Vagina (tissue), 2 donors: ENCODE measurements at places on chromosomes 7 and 10.

DNA sequence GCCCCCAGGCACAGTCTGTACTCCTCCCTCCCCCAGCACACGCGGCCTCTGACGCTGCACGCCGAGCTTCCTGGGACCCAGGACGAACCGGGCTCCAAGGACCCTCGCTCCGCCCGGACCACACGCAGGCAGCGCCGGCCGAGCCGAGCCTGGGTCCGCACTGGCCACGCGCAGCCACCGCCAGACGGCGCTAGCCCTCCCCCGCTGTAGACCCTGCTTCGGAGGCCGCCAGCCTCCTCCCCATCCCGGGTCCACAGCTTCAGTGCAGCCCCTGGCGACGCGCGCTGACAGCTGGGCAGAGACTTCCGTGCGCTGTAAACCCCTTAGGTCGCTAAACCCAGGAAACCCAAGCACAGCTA lies 936 bp upstream of the TCERG1L start:
- DNase-seq = no peak

- no peak for DNase-seq
Measured at GRCh38 chr10:91007655-91008054, 86.8 kb upstream of the ANKRD1 start.

DNA sequence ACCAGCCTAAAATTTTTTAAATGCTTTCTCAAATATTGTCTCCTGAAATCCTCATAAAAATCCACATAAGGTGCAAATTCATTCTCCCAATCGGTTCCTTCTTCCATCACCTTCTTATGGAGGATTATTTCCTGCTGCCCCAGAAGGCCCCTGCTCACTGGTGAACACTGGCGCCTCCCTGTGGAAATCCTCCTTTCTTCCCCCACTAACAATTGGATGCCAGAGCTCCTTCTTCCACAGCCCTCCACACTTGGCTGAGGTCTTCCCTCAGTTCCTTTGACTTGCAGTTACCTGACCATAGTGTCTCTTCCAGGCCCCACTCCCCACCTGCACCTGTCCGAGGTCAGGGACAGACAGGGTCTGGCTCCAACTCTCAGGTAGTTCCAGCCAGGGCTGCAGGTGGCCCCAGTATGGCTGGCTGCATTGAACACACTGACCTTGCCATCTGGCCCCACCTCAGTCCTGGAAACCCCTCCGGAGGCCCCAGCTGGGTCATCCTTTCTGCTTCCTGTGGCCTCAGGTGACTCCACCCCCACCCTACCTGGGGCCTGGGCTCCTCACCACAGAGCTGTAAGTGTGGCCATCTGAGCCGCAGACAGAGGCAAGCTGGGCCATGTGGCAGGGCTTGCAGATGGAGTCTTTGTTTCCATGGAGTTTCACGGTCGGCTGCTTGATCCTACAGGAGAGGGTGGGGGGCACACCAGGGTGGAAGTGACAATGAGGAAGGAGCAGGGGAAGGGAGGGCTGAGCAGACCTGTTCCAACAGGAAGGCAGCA lies 18.4 kb downstream of the SPOCK2 start:
- no peak for DNase-seq

GRCh38 chr7:38584443-38585210 lies 46.5 kb downstream of the AMPH start:
- no peak for DNase-seq

DNA sequence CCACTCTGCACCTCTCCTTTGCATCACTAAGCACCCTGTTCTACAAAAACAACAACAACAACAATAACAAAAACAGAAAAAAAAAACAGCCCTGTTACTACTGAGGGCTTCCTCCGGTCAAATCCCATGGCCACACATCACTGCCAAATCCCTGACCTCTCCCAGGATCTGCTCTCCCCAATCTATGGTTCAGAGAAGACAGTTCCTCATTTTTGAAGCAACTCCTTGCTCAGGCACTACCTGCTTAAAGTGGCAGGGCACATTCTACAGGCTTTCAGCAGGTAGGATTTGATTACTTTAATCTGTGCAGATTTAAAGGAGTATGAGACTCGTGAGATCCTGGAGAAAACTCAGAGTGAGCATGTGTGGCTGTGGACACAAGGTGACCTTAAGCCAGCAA lies 46.9 kb downstream of the PIK3CG start:
- no peak for DNase-seq

DNA sequence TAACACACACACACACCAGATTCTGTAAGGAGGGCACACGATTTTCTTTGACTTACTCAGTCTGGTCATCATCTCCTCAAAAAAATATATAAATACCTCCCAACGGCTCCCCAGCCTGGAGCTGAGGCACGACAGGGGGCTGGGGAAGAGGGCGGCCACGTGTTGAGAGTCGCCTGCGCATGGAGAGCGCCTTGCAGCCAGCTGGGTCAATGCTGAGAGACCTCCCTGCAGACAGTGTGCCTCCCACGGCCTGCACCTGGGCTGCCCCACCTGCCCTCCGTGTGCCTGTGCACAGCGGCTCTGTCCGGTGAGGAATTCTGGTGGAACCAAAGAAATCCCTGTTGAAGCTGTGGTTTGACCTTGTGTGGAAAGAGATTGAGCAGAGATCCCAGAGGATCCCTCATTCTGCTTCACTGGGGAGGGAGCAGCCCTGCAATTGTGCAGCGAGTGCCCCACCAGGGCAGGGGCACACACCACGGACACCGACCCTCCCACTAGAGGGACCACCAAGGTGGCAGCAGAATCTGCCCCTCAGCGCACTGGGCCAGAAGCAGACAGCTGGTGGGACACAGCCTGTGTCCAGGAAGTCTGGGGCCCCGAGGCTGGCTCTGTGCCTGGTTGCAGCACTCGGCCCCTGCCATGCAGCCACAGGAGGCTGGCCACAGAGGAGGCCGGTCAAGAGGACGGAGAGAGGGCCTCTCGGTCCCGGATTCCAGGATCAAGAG lies 150.5 kb upstream of the PPP2R2D start:
- no peak for DNase-seq

GRCh38 chr10:80372675-80373074 lies 16.1 kb downstream of the DYDC2 start:
- DNase-seq = no peak

- no peak for DNase-seq
Measured at GRCh38 chr7:151819866-151820265, 57.0 kb downstream of the PRKAG2 start.

- DNase-seq = no peak
Measured at GRCh38 chr7:75638594-75639070, 100.1 kb downstream of the HIP1 start.

GRCh38 chr10:14384915-14385314 lies 54.2 kb upstream of the FRMD4A start:
- no peak for DNase-seq

DNA sequence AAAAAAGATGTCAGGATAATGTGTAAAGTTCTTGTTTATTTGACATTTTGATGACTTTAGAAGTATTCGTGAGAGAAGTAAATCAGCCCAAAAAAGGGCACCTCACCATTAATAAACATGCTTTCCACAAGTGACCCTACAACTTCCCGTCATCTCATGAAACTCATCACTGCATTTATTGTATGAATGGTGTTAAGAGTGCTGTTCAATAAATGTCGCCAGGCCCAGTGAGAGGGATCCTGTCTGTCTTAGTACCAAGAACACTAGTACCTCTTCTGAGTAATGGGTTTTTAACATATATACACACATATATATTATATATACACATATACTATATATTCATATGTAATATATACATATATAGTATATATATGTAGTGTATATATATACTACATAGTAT lies 61.9 kb downstream of the TMEM26 start:
- no peak for DNase-seq

- DNase-seq = no peak
Measured at GRCh38 chr10:97858001-97858439, 8.4 kb downstream of the GOLGA7B start.

DNA sequence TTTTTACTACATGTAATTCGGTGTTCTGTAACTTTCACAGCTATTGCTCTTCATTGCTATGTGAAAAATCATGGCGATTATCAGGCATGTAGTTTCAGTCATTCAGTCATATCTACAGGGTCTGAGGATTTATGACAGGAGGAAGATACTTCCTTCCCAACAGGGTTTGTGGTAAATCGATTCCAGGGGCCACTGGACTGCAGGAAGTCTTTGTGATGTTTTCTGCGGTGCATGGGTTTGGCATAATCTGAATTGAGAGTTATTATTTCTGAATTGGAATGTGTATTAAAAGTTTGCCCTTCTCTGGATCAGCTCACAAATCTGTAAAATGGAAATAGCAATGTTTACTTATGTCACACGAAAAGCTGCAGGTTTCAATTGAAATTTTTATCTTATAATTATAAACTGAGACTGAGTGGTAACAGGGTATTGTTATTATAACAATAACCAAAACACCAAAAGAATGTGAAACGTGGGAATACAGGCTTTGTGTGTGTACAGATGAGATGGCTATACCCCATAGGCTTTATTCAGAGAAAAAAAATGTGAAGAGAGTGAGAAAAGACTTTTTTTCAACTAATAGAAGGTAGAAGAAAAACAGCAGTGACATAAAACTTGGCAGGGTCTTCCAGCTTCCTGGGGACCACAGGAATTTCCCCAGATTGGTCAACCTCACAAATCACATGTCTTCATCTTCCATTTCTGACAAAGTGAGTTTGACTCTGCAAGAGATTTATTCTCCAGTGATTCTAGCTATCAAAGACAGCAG lies 307.7 kb upstream of the NFE2L3 start:
- DNase-seq = no peak

GRCh38 chr7:115679976-115680375 lies 350.6 kb downstream of the TFEC start:
- no peak for DNase-seq

GRCh38 chr10:113022265-113022664 lies 72.2 kb downstream of the TCF7L2 start:
- no peak for DNase-seq

- DNase-seq = no peak
Measured at GRCh38 chr10:42422911-42423310, 215.5 kb downstream of the ZNF33B start.

- no peak for DNase-seq
Measured at GRCh38 chr7:70763961-70764691, 367.8 kb upstream of the GALNT17 start.

- no peak for DNase-seq
Measured at GRCh38 chr10:67912331-67912946, 28.0 kb downstream of the SIRT1 start.

DNA sequence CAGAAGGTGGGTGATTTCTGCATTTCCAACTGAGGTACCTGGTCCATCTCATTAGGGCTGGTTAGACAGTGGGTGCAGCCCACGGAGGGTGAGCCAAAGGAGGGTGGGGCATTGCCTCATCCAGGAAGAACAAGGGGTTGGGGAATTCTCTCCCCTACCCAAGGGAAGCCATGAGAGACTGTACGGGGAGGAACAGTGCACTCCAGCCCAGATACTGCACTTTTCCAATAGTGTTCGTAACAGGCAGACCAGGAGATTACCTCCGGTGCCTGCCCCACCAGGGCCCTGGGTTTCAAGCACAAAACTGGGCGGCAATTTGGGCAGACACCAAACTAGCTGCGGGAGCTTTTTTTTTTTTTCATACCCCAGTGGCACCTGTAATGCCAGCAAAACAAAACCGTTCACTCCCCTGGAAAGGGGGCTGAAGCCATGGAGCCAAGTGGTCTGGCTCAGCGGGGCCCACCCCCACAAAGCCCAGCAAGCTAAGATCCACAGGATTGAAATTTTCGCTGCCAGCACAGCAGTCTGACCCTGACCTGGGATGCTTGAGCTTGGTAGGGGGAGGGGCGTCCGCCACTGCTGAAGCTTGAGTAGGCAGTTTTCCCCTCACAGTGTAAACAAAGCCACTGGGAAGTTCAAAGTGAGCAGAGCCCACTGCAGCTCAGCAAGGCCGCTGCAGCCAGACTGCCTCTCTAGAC lies 31.2 kb downstream of the ARMC10 start:
- no peak for DNase-seq

DNA sequence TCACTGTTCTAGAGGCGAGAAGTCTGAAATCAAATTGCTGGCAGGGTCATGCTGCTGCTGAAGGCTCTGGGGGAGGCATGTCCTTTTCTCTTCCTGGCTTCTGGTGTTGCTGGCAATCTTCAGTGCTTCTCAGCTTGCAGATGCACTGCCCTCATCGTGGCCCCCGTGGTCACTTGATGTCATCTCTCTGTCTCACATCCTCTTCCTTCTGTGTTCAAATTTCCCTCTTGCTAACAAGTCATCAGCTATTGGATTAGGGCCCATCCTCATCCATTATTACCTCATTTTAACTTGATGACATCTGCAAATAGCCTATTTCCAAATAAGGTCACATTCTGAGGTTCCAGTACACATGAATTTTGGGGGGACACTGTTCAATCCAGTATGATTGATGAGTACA lies 36.6 kb upstream of the SRGN start:
- DNase-seq = no peak

DNA sequence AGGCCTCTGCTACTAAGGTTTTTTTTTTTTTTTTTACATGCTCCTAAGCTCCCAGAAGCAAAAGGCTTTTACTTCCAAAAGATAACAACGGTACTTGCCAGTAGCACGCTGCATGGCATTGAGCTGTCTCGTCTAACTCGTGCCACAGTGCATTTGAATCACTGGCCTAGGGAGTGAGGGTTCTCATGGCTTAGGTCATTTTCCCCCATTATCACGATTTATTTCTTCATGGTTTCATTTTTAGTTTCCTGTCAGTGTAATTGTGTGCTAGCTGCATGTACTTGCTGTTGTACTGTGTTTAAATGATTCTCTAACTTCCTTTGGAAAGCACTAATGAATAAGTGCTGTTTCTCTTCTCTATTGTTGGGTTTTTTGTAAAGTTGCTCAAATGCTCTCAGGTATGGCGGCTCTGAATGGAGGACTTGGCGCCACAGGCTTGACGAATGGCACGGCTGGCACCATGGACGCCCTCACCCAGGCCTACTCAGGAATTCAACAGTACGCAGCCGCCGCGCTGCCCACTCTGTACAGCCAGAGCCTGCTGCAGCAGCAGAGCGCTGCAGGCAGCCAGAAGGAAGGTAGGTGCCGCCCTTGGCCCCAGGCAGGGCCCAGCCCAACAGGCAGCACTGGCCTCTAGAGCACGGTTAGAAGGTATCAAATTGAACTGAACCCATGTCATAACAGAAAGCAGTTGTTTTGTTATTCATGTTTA lies 290.5 kb downstream of the USP6NL start:
- DNase-seq = peak; percentile 58

DNA sequence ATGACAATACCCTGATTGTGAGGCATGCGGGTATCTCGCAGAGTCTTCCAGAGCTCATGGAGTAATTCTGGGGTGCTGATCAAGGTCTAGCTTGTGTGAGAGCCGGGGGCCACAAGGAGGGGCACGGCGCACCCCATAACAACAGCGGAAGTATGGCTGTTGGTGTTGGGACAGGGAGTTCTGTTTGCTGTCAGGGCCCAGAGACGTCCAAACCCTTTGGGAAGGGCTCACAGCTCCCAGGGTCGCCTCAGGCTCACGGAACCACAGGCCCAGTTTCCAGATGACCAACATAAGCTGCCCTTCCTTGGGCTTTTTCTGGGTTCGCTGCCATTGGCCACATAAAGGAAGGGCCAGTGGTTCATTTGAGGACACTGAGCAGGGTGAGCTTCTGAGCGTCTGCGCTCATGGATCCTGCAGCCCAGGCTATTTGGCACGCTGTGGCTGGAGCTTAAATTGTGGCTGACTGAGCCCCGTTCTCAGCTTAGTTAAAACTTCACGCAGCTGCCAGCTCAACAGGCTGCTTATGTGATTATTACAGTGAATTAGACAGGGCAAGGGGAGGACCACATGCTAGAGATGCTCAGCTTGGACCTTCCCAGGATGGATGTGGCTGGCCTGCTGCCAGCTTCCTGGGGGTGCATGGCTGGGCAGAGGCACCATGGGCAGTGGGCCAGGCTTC lies 92.3 kb downstream of the DNAJB6 start:
- no peak for DNase-seq

GRCh38 chr10:6778992-6779701 lies 199.1 kb upstream of the PRKCQ start:
- DNase-seq = no peak

GRCh38 chr7:142593106-142593505 lies 156.2 kb upstream of the PRSS1 start:
- no peak for DNase-seq
